Activated CD4-positive, alpha-beta memory T cell treated with anti-CD3 and anti-CD28 coated beads, Interleukin-2, amount 10 ng/mL, durations not matched to agents 7 days and 5 days (primary cell): ENCODE measurements at places on chromosomes 16 and 17.
A peak's percentile ranks its signal among the peaks of the same experiment; 100 is the strongest.

DNA sequence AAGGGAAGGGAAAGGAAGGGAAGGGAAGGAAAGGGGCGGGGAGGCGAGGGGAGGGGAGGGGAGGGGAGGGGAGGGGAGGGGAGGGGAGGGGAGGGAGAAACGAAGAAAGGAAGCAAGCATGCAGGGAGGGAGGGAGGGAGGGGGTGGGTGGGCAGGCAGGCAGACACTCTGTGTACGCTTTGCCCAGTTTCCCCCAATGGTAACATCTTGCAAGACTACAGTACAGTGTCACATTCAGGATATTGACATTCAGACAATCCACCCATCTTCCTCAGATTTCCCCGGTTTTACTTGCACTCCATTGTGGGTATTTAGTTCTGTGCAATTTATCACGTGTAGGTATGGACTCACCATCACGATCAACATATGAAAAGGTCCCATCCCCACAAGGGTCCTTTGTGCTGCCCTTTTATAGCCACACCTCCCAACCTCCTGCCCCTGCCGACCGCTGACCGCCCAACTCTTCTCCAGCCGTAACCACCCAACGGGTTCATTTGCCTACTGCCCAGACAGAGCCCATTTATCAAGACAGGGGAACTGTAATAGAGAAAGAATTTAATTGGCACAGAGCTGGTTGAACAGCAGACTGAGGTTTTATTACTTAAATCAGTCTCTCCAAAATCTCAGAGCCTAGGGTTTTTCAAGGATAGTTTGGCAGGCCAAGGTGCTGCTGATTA, 91.4 kb upstream of the FA2H start:
- no peak for DNase-seq

- no peak for DNase-seq
These were observed 862 bp upstream of the GDE1 start for GRCh38 chr16:19522760-19523159.

DNA sequence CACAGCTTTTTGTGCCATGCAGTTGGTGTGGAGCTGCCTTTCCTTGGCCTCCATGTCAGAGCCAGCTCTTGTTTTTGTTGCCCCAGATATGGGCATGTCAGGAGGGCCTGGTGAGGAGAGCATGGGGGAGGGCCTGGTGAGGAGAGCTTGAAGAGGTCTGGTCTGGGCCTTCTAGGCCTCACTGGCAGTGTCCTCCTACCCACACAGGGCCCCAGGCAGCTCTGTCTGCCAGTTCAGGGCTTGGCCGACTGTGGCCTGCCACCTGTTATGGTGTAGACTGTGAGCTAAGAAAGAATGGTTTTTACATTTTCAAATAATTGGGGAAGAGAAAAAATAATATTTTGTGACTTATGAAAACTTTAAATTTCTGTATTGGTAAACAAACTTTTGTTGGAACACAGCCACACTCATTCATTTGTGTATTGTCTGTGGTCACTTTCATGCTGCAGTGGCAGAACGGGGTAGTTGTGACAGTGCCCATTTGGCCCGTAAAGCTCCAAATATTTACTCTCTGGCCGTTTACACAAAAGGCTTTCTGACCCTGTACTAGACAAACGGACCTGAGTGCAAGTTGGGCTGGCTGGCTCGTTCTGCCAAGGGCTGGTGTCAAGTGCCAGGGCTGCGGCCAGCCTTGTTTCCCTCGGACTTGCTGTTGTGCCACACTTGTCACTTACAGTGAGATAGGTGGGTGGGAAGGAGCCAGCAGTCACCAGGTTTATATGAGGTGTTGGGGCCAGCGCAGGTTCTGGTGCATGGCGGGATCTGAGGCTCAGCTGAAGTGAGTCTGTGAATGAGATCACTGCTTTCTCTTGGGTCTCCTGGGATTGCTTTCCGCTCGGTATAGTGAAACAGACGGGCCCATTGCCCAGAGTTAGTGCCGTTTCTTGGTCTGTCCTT, 18.2 kb downstream of the PGS1 start:
- no peak for DNase-seq

- no peak for DNase-seq
These were observed 7.4 kb downstream of the USP22 start for GRCh38 chr17:21035406-21035805.

DNA sequence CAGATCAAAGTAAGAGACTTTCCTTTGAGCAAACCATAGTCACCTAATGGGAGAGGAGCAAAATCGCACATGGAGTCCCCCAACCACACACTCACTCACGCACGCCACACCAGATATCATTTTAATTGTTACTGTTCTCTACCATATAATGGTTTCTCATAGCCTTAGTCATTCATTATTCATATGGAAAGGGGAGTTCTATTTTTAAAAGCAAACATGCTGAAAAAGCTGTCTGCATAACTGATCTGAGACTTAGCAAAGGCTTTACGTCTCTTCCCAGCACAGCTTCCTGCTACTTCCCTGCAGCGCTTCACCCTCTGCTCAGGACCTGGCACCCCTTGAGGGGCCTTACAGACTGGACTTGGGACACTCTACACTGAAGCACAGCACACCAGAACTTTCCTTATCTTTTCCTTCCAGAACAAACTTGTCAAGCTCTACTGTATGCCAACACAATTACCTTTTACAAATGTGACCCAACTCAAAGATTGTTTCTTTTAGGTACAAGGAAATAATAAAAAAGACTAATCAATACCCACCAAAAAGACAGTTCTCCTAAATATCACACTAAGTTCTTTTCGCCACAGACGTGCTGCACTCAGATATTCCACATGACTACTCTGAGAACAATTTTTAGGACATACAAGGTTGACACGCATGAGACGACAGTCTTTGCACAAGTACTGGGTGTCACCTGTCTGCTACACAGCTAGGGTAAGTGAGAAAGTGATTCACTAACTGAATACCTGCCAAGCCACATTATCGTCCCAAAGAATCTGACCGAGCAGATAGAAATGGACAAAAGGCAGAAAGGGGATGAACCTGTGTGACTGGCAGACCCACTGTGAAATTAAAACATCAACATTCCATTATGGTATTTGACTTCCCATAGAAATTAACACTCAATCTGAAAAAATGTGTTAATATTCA, 21.5 kb downstream of the SRP68 start:
- DNase-seq = no peak

DNA sequence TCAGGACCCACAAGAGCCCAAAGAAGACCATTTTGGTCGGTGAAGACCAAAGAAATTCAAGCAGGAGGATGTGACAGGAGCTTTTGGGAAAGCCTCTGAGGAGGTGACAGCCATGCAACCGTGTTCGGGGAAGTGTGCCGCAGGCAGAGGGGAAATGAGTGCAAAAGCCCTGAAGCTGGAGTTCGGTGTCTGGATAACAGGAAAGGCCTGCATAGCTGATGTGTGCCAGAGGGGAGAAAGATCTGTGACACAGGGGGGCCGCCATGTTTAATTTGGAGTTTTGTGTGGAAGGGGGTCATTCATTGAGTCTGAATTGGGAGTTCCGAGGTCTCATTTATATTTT, 870 bp upstream of the ZC3H7A start:
- no peak for DNase-seq

GRCh38 chr16:68055395-68055794, 29.8 kb upstream of the NFATC3 start:
- no peak for DNase-seq

GRCh38 chr16:55249361-55249760, 74.6 kb upstream of the IRX6 start:
- DNase-seq = no peak

DNA sequence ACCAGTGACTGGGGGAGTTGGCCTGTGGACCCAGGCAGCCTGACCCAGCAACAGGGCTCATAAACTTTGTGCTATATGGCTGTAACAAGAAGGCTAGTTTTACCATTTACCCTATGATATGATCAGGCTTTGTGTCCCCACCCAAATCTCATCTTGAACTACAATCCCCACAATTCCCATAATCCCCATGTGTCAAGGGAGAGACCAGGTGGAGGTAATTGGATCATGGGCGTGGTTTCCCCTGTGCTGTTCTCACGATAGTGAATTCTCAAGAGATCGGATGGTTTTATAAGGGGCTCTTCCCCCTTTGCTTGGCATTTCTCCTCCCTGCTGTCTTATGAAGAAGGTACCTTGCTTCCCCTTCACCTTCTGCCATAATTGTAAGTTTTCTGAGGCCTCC, 111.2 kb upstream of the NLRP1 start:
- no peak for DNase-seq

DNA sequence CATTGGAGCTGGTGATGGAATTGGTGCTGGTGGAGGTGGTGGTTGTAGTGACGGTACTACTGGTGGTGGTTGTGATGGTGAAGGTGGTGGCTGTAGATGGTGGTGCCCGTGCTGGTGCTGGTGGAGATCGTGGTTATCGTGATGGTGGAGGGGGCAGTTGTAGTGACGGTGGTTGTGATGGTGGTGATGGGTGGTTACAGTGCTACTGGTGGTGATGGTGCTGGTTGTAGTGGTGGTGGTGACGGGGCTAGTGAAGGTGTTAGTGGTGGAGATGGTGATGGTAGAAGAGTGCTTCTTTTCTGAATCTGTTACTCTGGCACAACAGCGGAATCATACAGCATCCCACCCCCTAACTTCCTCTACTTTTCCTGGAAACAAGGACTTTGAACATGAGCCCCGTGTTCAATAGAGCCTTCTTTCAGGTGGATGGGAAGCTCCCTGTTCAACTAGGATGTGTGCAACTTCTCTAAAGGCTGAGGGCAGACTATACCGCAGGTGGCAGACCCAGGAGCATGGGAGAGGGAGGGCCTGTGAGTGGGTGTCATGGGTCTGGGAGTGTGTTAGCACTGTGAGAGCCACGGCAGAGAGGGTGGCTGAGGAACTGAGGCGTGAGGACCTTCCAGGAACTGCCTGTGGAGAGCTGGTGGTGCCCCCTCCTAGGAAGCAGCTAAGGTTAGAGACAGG, 8.2 kb downstream of the TBX21 start:
- peak; percentile 52 for DNase-seq

DNA sequence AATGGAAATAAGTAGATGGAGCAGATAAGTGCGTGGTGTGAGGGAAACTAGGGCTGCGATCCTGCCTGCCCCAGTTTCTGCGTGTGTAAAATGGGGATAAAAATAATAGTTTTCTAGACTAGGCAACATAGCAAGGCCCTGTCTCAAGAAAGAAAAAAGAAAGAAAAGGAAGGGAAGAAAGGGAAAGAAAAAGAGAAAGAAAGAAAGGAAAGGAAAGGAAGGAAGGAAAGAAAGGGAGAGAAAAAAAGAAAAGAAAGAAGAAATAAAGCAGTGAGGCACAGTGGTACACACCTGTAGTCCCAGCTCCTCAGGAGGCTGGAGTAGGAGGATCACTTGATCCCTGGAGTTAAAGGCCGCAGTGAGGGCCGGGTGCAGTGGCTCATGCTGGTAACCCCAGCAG, 2.2 kb upstream of the PKMYT1 start:
- no peak for DNase-seq

- no peak for DNase-seq
These were observed 266.2 kb upstream of the FOXF1 start for GRCh38 chr16:86244158-86244557.

DNA sequence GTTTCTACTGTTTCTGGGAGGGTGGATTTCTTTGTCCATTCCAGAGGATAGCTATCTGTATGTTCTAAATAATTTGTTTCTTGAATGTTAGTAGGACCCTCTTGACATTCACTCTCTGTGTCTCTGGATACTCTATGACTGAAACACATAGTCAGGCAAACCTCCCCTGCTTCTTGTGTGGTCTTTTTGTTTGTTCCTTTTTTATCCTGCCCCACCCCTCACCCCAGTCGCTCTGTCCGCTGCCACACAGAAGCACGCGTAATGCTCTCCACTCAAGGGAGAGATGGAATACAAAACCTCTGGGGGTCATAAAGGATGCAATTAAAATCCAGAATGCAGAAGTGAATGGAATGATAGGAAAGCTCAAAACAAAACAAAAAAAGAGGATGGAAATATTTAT, 253.1 kb downstream of the RBFOX1 start:
- no peak for DNase-seq

DNA sequence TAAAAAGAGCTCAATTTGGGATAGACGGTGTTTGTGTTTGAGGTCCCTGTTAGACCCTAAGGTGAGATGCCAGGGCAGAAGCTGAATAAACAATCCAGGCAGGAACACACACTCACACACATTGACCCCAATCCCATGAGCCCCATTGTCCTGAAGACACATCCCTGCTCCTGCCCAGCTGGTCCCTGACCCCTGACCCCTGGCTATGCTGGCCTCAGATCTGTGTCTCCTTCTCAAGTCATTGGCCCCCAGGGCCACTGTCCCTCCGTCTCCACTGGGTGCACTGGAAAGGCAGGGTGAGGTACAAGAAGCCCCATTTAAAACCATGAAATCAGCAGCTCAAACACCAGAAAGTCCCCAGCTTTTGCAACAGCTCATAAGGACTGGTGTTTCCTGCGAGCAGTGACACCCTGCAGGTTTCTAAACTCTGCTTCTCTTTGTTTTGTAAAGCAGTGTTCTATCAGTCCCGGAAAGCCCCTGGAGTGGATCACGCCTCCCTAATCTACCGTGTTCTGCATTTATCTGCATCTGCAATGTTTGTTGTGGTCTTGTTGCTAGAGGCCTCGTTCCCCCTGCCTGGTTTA, 18.0 kb upstream of the ASGR2 start:
- DNase-seq = peak; percentile 43

DNA sequence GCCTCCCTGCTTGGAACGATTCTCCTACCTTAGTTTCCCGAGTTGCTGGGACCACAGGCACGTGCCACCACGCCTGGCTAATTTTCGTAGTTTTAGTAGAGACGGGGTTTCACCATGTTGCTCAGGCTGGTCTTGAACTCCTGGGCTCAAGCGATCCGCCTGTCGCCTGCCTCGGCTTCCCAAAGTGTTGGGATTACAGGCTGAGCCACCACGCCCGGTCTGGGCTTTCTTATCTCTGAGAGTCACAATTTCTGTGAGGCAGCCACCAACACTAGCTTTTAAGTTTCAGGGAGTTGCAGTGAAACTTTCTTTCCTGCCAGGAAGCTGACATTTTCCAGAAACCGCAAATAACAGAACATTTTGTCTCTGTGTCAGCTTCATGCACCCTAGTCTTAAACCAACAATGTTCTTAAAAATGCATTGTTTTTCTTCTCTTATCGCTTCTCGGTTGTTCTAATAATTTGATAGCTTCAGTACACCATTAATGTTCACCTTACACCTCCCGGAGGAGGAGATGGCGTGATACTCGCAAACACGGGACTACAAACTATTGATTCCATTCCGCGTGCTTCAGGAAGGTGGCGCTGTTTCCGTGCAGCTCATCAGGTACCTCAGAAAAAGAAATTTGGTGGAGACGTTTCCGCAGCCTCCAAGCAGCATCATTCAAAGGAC, 7.4 kb upstream of the DHRS7B start:
- peak; percentile 76 for DNase-seq

DNA sequence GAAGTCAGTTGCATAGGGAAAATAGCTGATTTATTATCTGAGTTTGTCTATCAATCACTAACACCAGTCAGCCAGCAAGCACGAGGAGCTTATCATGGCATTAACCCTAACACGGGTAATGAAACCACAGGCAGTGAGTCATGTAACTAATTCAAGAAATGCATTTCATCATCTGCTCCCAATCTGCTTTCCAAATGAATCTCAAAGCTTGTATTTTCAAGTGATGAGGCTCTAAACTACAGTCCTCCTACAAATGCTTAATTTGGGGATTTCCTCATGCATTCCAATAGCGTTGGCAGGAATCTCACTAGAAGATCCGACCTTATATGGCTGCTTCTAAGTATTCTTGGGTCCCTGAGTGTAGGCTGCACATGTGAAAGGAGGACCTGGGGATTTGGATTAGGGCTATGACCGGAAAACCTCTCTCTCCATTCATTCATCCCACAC, 118.4 kb upstream of the HSBP1 start:
- DNase-seq = no peak

- no peak for DNase-seq
These were observed 35.3 kb downstream of the TMEM132E start for GRCh38 chr17:34614698-34615097.
